ENCODE measurements at places on chromosomes 7 and 10. TPM values are rescaled to one million over a fixed set of nuclear protein-coding genes. Genes with fewer than 3 reads are reported as not detected.

CPXM2 gene
- not detected for total RNA-seq

SPDYE2 gene
- not detected for total RNA-seq

GDF2 gene
- not detected for total RNA-seq

PILRB gene
- total RNA-seq = 79.4 TPM

AKR1C8 gene
- not detected for total RNA-seq

ETV1 gene
- total RNA-seq = not detected

RSPH10B gene
- not detected for total RNA-seq

PRPS1L1 gene
- total RNA-seq = not detected

SPAM1 gene
- not detected for total RNA-seq

GJC3 gene
- total RNA-seq = not detected

PRSS37 gene
- total RNA-seq = not detected

PNLIPRP3 gene
- not detected for total RNA-seq

APBB1IP gene
- 85.5 TPM for total RNA-seq

SLC26A5 gene
- not detected for total RNA-seq

VAX1 gene
- not detected for total RNA-seq

AKR1B15 gene
- total RNA-seq = not detected

FOXP2 gene
- not detected for total RNA-seq

RADIL gene
- total RNA-seq = not detected

ABCB4 gene
- 17.5 TPM for total RNA-seq

CPVL gene
- total RNA-seq = not detected

PRKG1 gene
- total RNA-seq = not detected

ASZ1 gene
- total RNA-seq = not detected

SLC18A3 gene
- not detected for total RNA-seq

NPSR1 gene
- total RNA-seq = not detected

INHBA gene
- not detected for total RNA-seq

CYP2E1 gene
- 0.64 TPM for total RNA-seq

AKR1E2 gene
- 1.1 TPM for total RNA-seq

TSPAN15 gene
- total RNA-seq = not detected

CDK14 gene
- 130 TPM for total RNA-seq

ADAMTS14 gene
- total RNA-seq = not detected

HOXA9 gene
- not detected for total RNA-seq

Measured in activated B cell treated with CpG ODN at 0.5 μM for 24 hours (primary cell).